ENCODE measurements at places on chromosomes 3 and 15.

DNA sequence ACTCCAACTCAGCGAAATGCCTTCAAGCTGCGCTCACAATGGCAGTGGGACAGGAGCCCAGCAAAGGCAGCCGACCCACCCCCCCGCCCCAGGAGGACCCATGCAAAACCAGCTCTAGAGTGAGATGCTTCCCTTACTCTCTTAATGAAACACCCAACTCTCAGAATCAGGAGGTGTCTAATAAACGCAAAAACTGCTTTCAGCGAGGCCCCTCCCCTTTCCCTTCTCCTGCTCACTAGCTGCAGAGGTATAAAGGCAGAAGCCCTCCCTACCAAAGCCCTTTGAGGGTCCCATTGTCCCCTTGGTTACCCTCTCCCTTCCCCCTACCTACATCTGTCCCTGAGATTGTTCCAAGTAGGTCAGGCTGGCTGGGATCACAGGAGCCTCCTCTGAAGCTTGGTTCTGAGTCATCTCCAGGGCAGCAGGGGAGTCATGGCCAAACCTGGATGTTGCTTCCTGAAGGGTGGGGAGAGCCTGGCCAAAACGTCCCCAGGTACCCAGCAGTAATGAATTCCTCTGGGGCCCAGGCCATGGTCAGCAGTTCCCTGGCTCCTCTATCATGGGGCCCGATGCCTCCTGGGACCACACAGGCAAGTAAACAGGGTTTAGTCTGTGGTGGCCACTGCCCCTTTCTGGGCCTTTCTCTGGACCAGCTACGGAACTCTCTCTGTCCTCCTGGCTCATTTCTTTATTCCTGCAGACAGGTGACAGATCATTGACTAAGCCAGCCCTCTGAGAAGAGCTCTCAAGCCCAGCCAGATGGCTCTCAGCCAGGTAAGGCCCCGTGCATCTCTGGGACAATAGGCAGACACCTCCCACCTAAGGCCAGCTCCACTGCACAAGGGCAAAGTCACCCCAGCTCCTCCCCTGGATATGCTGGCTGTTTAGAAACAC is 8.6 kb downstream of the KLHL25 start:
- no peak for DNase-seq

DNA sequence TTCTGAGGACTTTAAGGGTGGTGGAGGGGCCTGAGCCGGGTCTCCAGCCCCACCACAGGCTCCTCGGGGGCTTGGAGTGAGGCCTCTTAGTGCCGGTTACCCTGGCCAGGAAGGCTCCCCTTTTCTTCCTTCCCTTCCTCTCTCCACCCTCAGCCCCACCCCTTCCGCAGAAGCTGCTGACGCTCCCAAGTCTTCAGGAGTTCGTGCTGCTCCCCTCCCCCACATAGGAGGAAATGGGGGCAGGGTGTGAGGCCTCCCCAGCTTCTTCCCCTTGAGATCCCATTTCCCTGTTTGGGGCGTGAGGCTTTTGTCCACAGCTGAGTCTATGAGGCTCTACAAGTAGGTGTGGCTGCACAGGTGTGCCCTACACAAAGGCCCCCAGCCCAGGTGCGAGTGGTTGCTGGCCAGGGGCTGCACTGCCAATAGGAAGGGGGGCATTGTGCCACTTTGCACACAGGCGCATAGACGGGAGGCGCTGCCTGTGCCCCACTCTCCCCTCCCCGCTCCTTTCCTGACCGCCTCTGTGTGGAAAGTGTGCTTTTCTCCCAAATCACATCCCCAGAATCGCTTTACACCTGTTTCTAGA is 915 bp upstream of the CALML4 start:
- DNase-seq = no peak

DNA sequence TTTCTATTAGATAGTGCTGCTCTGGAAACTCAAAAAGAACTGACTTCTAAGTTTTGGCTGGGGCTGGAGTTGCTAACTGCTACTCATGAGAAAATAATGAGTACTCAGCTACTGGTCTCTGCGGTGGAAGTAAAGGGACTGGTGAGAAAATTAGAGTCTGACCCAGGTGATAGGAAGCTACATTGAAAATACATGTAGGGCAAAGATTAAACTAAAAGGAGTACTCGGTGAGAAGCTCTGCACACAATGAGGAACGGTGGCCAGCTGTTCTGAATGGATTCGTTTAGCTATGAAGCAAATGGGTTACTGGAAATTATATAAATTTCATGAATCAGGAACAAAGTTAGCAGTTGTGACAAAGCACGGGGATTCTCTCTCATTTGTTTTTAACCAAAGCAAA is 512.9 kb upstream of the SGO1 start:
- no peak for DNase-seq

DNA sequence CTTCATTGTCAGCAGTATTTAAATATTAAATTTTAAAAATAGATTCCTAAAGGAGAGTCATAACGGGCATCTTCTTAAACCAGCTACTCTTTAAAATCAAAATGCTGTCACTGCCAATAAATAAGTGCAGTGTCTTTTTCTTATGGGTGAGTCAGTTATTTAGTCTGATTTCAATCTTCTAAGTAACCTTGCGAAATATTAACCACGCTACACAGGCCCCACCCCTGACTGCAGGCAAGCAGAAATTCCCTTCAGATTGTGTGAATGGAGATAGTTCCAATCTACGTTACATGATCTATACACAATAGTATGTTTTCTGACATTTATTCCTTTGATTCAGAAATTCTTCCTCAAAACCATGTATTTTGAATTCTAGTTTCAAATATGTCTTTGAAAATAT is 141.5 kb downstream of the GADL1 start:
- no peak for DNase-seq

GRCh38 chr3:50627407-50628051 is 10.6 kb downstream of the MAPKAPK3 start:
- DNase-seq = no peak

DNA sequence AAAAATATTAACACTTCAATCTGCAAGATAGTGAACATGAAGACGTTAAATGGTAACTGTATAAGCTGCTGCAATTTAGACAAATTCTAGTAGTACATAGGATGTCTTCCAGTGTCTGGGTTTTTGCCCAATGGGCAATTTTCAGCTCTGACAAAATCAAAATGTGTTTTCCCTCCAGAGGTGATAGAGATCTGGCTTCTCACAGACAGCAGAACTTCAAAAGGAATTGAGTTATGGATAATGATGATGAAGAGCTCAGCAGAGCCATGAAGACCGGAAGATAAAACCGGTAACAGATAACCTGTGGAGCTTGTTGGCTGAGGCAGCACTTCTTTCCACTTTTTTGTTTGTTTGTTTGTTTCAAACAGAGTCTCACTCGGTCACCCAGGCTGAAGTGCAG is 89.4 kb upstream of the NTRK3 start:
- no peak for DNase-seq

DNA sequence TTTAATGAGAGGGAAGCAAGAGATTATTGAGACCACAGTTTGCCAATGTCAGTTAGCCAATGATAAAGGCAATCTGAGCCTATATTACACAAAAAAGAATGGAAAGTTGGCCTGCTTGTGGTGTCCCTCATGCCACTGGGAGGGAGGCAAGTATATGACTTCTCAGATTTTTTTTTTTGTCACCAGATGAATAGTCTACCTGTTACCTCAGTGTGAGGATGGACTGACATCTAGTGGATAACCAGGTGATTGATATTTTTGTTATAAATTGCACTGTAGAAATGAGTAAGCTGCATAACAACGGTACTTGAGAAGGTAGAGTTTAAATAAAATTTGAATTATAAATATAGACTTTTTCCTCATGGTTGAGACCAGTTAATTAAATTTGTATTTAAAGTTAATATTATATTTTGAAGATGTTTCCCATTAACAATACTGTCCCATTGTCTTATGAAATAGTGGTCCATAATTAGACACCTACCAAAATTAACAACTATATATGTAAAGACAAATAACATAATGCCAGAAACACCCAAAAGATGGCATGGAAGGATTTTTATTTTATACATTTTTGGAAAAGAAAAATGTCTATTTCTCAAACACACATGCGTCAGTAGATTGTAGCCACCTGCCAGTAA is 237.8 kb upstream of the GADL1 start:
- no peak for DNase-seq

GRCh38 chr15:65829130-65829764 is 37.2 kb upstream of the DENND4A start:
- DNase-seq = no peak

DNA sequence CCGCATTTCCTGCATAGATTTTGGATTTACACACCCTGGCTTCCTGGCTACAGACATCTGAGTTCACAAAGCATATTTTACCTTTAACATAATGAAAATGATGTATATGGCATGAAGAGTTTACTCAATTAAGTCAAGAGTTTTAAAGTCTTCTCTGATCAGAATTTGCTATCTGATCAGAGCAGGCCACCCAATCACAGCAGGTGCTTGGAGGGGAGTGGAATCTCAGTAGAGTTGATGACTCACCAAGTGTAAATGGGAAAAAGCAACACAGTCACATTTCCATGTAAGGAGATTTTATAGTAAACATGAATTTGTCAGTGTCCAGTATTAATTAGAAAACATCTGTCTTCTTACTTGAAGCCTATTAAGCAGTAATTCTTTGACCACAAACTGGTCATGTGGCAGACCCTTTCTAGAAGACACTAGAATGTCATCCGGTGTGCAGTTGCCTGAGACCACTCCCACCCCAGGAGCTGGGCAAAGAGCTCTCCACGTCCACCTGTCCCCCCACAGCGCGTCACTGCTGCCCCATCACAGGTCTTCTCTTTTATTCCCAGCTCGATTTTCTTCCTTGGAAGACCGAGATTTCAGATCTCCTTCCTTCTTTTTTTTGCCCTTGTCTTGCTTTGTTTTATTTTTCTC is 10.8 kb downstream of the MESD start:
- no peak for DNase-seq

- no peak for DNase-seq
Observed at GRCh38 chr3:98991393-98991792, 89.9 kb upstream of the DCBLD2 start.

DNA sequence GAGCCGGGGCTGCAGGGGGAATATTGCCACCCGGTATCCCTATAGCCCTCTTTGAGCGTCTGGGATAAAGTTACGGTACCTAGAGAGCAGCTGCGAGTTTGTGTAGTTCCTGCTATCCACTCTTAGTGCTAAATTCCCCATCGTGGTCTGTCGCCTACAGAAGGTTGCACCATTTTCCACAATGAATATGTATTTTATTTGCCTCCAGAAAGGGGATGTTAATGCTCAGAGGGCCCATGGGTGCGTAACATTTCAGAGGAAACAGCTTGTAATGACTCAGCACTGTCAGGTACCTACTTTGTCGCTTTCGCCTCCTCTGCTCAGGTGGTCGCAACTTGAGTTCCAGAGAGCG is 1.1 kb downstream of the SLCO3A1 start:
- no peak for DNase-seq

DNA sequence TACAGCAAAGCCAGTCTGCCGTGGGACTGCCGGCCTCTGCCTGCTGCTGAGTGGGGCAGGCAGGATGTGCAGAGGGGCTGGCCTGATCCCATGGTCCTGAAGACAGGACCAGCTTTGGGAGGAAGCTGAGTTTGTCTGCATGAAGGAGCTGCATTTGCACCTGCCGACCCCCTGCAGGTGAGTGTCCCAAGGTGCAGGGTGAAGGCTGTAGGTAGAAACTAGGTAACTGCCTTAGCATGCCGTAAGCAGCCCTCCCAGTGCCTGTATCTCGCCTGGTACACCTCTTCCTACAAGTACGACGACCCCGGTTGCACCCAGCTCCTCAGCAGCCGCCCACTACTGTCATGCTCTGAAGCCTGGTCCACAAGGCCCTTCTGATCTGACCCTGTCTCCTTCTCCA is 34.9 kb downstream of the AMOTL2 start:
- DNase-seq = no peak

DNA sequence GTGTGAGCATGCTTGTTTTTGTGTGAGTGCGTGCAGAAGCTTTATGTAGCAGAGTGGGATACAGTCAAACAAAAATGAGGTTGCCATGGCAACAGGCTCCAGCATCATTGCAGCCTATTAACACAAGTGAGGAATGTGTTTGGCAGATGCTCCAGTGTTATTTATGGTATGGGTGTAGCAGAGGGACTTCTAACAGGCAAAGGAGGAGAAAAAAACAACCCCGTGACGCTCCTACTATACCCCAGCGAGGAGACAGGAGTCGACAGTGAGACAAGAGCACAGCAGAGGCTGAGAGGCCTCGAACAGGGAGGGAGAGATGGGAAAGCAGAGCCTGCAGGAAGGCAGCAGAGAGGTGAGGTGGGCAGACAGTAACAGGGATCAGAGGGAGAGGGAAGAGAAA is 4.9 kb downstream of the ADCY5 start:
- DNase-seq = no peak

DNA sequence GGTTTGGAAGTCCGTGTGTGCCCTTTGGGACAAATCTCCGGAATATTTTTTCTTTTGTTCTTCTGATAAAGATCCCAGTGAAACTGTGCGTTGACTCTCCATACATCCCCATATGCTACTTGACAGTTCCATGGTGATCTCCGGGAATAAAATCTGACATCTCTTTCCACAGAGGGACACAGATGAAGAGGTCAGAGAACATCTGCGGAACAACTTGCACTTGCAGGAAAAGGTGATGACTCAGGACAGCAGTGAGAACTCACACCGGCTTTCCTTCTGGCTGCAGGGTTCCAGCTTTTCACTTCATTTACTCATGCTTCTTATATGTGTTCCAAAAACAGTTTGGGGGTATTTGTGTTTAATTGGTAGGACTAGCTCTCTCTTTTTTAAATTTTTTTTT is 157.5 kb upstream of the CHRM5 start:
- DNase-seq = no peak

GRCh38 chr15:50676799-50677483 is 9.7 kb downstream of the TRPM7 start:
- no peak for DNase-seq

- no peak for DNase-seq
Observed at GRCh38 chr15:29143293-29143692, 126.3 kb downstream of the NSMCE3 start.

GRCh38 chr15:69074843-69075224 is 60.3 kb downstream of the NOX5 start:
- no peak for DNase-seq

DNA sequence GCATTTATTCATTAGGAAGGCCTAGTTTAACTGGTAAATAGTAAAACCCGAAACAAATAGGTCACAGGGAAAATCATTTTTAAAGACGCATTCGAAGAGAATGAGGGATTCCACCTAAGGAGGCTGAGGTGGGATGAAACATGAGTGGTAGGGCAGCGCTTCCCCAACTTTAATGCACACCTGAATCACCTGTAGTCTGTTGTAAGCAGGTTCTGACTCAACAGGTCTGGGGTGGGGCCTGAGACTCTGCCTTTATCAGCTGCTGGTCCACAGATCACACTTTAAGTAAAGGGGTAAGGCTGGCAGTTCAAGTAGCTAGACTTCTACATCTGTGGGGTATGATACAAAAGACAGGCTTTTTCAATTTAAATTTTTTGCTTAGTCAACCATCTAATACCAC is 223.5 kb upstream of the UBE2E2 start:
- DNase-seq = no peak

GRCh38 chr3:23256741-23257435 is 53.8 kb downstream of the UBE2E2 start:
- no peak for DNase-seq
